Coronary artery (tissue), 2 donors: ENCODE measurements at places on chromosomes 2 and 18.

- DNase-seq, result no peak
These were observed 757.4 kb downstream of the SATB2 start for GRCh38 chr2:198700319-198700718.

- DNase-seq, result no peak
These were observed 563.9 kb downstream of the TMX3 start for GRCh38 chr18:68150961-68151360.

DNA sequence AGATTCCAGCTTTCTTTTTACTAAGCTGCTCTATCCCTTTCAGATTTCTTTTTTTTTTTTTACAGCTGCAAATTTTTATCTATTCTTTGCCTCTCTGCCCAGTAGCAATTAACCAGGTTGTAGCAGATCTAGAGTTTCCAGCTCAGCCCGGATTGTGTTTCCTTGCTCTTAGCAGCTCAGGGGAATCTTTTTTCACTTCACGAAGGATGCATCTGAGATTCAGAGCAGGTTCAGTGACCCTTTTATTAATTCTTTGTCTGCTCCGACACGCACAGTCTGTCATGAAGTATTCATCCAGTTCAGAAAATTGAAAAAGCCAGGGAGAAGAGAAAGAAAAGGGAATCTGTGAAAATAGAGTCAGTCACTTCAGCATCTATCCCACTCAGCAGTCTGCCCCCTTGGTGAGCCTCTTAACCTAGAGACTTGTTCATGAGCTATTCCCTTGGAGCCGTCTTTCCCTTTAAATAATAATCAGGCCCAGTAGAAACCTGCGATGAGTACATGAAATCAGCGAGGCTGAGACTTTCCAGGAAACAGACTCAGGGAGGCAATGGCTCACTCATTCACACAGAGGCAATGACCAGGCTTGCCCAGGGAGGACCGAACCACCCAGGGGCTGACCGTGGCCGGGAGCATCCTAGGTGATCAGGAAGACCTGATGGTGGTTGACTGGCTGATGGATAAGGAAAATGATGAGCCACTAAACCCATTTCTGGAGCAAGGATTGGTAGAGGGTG is 103.4 kb upstream of the ITGA6 start:
- no peak for DNase-seq

DNA sequence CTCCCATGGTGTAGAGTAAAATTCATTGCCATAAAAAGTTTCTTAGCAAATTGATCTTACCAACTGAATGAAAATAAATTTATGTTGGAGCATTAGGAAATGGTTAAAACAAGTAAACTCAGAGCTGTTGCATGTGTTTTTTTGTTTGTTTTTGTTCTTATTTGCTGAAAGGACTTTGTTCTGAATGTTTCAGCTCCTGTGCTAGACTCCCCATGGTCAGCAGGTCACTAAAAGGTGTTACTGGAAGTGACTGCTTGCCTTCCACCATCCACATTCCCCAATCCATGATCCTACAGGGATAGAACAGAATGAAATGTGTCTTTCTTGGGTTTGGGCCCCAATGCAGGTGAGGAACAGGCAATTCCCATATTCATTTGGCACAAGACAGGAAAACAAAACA is 101.8 kb downstream of the ALK start:
- no peak for DNase-seq

- DNase-seq, result no peak
These were observed 106.1 kb downstream of the TXNL1 start for GRCh38 chr18:56532176-56532840.

GRCh38 chr18:9283791-9284190 is 50.8 kb upstream of the TWSG1 start:
- no peak for DNase-seq

GRCh38 chr2:155109527-155109926 is 411.0 kb downstream of the KCNJ3 start:
- no peak for DNase-seq

GRCh38 chr2:237253046-237253702 is 160.8 kb downstream of the COL6A3 start:
- no peak for DNase-seq

DNA sequence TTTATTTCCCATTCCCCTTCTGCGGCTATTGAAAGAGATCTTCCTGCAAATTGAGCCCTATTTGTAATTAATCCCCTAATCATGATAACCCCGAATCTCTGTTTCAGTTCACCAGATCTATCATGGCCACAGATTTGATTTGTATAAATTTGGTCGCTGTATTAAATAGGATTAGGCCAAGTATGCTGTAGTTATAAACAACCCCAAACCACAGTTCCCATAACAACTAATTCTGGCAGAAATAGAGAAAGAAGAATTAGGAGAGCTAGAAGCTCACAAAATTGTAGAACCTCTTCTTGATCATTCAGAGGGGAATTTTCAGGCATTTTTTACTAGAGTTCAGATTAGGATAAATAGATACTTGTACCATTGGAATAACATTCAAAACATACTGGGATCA is 433.7 kb upstream of the TNP1 start:
- no peak for DNase-seq

DNA sequence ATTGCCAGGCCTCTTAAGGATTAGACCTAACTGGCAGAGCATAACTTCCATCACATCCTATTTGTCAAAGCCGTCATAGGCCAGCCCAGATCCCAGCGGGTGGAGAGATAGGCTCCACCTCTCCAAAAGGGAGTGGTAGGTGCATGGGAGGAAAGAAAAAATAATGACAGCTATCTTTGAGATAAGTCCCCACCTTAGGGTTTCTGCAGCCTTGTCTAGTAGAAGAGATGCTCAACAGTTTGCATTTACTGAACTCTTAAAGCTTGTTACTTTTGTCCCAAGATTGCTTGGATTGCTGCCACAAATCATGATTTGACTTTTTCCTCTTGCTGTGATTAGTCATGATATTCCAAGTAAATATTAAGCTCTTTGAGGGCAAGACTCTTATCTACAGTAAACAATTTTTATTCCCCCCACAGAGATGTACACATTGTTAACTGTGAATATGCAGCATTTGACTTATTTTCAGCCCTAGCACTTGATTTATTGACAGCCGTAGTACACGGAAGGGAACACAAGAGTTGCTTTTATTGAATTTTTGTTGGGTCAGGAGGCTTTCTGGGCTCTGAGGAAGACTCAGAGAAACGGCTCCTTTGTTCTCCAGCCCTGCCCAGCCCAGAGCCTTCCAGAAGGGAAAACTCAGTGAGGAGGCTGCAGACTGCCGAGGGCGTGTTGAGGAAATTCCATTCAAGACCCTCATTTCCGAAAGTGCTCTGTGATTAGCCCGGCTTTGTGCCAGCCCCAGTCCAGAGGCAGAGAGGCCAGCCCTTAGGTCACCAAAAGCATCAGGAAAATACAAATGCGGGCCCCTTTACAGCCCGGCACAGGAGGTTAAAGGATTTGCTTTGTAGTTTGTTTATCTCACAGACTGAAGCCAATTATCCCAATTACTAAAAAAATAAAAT is 75.5 kb upstream of the ZNF532 start:
- no peak for DNase-seq

- DNase-seq, result no peak
These were observed 78.7 kb downstream of the LPIN1 start for GRCh38 chr2:11824901-11825828.

GRCh38 chr2:169112841-169113240 is 43.5 kb downstream of the DHRS9 start:
- no peak for DNase-seq

- no peak for DNase-seq
These were observed 14.9 kb downstream of the PIKFYVE start for GRCh38 chr2:208280933-208281332.

GRCh38 chr18:47731276-47731675 is 199.2 kb downstream of the SMAD2 start:
- no peak for DNase-seq

- peak; percentile 82 for DNase-seq
These were observed 2.7 kb downstream of the IGFBP2 start for GRCh38 chr2:216635701-216636550.

- DNase-seq, result no peak
These were observed 106.2 kb downstream of the COBLL1 start for GRCh38 chr2:164735309-164735919.

- DNase-seq, result no peak
These were observed 42.4 kb upstream of the TACR1 start for GRCh38 chr2:75241696-75242095.

GRCh38 chr2:216192181-216192580 is 83.0 kb downstream of the XRCC5 start:
- no peak for DNase-seq

DNA sequence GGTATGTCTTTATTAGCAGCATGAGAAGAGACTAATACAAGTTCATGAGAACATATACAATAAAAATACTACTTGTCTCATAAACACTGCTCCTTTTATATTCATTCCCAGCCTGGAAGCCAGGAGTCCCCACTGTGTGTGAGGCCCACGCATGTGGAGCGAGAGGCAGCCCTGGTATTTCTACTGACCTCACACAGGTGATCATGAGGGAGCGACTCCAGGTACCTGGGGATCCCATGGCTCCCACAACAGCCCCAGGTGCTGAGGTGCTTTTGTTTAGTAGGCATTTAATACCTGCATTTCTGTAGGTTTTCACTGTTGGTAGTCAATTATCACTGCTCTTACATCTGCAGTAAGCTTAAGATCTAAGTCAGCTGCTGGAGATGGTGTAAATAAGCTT is 75.2 kb downstream of the ZNF516 start:
- peak; percentile 17 for DNase-seq

DNA sequence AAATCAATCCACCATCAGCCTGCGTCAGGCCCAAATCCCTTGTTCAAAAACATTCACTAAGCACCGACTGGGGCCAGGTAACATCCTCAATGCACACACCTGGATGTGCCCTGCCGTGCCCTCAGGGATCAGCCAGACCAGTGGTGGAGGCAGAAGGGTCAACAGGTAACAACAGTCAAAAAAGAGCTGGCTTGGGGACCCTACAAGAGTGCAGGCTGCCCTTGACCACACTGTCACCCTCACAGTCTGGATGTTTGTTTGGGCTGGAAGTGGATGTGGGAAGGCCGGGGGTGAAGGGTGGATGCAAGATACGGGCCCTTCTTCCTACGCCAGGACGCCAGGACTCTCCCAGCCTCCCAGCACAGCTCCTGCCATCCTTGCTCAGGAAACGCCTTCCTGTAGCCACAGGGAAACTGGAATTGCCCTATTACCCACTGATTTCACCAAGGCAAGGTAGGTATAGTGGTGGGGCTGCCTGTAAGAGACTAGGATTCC is 2.7 kb downstream of the BIN1 start:
- peak; percentile 53 for DNase-seq

GRCh38 chr2:30566631-30567030 is 119.6 kb downstream of the LCLAT1 start:
- DNase-seq, result no peak

- DNase-seq, result no peak
These were observed 150.3 kb downstream of the TFCP2L1 start for GRCh38 chr2:121134728-121135127.

DNA sequence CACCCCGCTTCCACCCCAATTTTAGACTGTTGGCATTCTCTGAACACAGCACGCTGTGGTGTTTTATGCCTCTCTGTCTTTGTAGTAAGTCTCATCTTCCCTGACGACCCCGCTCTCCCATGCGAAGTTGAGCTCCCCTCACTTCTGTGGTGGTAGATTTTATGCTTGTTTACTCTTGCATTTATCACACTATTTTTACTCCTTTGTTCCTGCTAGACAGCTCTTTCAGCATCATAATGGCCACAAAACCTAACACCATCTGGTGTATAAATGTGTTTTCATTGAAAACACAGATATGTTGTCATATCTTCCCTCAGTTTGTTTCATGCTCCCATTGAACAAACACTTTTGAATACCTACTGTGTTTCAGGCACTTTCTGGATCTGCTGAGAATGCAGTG is 57.1 kb downstream of the PKP4 start:
- no peak for DNase-seq

- DNase-seq, result no peak
These were observed 90.3 kb upstream of the MAP3K20 start for GRCh38 chr2:172985139-172985892.

DNA sequence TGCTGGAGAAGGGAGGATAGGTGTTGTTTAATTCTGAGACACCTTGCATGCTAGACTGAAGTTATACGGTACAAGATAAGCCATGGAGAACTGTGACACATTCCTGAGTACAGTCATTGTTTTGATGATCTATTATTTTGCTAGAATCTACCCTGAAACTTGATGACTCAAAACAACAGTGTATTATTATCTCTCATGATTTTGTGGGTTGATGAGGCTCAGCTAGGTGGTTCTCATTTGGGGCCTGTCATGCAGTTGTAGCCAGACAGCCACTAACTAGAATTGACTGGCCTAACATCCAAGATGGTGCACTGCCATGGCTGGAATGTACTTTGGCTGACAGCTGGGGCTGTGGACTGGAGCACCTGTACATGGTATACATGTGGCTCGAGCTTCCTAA is 5.4 kb upstream of the IL1R1 start:
- DNase-seq, result no peak

GRCh38 chr2:176079831-176080539 is 3.8 kb downstream of the EVX2 start:
- DNase-seq, result peak; percentile 69

GRCh38 chr2:123085484-123085883 is 939.6 kb upstream of the CNTNAP5 start:
- no peak for DNase-seq

DNA sequence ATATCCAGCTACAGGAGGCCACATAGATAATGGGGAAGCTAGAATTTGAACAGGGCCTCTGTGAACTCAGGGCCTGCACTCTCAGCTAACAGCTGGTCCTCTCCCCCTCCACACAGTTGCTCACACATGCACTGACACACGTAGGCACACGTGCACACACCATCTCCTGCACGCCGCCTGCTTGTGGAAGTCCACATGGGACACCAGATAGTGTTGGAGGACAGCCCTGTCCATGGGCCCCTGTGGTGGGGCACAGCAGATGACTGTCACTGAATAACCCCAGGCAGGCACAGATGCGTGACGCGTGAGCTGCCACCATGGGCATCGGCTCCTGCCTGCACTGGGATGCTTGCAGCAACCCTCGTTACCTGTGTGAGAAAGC is 52.9 kb downstream of the ADI1 start:
- no peak for DNase-seq

DNA sequence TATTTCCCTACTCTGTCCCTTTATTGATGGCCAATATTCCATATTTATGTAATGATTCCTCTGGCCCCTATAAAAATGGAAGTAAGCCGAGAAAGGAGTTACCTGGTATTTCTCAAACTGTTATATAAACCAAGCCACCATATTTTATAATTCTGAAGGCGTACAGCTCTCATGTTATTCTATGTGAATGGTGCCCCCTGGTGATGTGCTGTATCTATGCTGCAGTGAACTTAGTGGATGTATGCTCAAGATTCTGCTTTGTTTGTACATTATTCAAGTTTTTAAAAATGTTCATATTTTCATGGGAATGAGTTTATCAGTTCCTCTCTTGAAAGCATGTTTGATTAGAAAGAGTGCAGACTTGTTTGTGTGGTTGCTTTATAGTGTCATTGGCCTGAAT is 194.5 kb upstream of the LRRTM1 start:
- no peak for DNase-seq

GRCh38 chr18:32368991-32369390 is 101.7 kb downstream of the GAREM1 start:
- DNase-seq, result no peak

- DNase-seq, result no peak
These were observed 56.1 kb downstream of the LHCGR start for GRCh38 chr2:48699348-48699930.
